ENCODE measurements at places on chromosomes 6 and 20.

GRCh38 chr6:169409742-169410312 lies 156.2 kb upstream of the THBS2 start:
- no peak for DNase-seq

GRCh38 chr6:52063584-52064344 lies 23.6 kb downstream of the PKHD1 start:
- peak; percentile 36 for DNase-seq

DNA sequence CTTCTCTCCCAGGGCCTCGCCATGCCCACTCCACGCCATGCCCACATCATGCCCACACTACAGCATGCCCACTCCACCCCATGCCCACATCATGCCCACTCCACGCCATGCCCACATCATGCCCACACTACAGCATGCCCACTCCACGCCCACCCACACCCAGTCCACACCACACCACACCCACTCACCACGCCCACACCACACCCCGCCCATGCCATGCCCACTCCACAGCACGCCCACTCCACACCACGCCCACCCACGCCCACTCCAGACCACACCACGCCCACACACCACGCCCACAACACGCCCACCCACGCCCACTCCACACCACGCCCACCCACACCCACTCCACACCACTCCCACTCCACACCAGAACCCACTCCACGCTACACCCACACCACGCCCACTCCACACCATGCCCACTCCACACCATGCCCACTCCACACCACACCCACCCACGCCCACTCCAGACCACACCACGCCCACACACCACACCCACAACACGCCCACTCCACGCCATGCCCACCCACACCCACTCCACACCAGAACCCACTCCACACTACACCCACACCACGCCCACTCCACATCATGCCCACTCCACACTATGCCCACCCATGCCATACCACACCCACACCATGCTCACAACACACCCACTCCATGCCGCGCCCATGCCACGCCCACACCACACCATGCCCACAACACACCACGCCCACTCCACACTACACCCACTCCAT lies 88.6 kb downstream of the ERMARD start:
- DNase-seq = no peak

DNA sequence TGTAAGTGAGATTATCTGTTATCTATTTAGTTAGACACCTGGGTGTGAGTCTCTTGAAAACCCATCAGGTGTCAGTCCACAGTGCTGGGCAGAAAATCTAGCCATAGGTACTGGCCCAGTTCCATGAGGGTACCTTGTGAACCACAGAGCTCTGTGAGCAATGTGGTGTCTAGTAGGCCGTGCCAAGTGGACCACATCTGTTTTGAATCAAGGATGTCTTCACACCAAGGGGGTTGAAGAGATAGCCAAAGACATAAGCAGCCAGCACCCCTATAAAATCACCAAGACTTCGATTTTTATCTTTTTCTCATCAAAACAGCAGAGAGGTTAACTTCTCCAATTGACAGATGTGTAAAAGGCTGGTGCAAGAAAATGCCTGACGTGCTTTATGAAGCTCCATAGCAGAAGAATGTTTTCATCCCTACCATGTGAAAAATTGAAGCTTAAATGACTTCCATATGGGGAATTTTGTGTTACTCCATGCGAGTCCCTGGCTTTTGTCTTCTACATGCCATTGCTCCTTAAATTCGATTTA lies 368.7 kb downstream of the HAO1 start:
- no peak for DNase-seq

- DNase-seq = no peak
Measured at GRCh38 chr6:16244869-16245451, 6.6 kb downstream of the GMPR start.

GRCh38 chr6:150987371-150987828 lies 121.9 kb downstream of the MTHFD1L start:
- DNase-seq = peak; percentile 10

DNA sequence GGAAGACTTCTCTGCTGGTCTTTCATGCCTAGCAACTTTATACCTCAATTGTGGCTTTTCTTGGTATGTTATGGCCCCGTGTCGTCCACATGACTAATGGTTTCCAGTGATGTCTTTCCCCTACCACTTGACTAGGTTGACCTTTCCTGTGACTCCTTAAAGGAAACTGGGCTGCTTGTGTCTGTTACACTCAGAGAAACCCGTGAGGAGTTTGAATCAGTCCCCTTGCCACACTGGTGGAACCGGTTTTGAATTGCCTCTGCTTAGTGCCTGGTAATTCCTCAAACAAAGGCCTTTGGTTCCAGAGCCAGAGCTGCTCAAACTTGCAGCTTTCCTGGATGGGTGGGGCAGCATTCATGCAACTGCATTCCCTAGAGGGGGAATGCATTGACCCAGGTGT lies 21.9 kb downstream of the ECT2L start:
- no peak for DNase-seq

DNA sequence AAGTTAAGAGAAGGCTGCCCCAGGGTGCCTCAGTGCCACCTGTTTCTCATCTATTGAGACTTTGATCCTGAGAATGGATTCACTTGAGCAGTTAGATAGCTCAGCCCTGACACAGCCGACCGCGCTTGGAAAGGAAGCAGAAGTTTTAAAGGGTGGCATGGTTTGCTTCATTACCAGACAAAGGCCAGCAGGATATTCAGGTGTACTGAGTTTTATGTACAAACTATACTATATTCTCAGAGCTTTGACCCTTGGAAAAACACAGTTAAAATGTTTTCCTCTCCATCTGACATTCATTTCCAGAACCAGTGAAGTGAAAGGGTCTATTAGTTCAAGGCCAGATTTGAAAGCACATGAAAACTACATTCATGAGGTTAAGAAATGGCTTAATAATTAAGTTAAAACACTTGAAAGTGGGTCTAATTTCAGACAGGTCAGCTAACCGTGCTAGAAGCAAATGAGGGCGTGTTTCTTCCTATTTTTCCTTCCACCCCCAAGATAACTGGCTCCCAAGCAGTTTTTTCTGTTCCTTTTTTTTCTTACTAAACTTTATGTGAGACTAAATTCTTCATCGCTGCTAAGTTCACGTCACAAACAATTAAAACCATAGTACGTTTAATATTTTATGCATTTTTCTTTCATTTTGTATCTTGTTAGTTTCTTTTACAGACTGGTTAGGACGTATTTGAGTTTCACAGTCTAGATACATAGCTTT lies 385.3 kb upstream of the SOX4 start:
- DNase-seq = no peak

DNA sequence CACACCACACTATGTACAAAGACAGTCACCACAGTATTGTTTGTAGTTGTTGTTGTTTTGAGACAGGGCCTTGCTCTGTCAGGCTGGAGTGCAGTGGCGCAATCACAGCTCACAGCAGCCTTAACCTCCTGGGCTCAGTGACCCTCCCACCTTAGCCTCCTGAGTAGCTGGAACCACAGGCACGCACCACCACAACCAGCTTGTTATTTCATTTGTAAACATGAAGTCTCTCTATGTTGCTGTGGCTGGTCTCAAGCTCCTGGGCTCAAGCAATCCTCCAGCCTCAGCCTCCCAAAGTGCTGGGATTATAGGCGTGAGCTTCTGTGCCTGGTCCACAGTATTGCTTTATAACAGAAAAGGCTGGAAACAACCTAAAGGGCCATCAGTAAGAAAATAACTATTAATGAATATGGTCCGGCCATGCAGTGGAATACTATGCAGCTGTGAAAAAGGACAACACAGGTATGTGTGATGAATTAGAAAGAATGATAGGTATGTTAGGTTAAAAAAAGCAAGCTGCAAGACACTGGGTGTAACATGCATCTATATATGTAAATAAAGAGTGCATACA lies 30.0 kb upstream of the PTGIS start:
- DNase-seq = no peak

DNA sequence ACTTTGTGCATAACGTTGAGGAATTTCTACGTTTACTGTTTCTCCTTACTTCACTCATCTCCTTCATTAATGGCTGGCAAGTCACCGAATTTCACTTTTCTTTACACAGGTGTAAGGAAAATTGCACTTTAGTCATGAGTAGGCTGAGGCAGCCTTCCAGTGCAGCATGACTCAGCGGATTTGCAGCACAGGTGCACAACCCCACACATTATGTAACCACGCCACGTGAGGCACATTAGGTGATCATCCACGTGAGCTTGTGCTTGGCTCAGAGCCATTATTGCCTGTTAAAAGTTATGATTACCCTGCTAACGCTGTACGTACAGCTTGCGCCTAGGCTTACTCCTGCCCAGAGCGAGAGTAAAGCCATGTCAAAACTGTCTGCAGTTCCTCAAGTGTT lies 158.8 kb downstream of the NKAIN2 start:
- no peak for DNase-seq

Data from activated CD4-positive, CD25-positive, alpha-beta regulatory T cell treated with anti-CD3 and anti-CD28 coated beads, Interleukin-2, amount 50 U/mL, for 16 hours (primary cell).